Fibroblast of skin of left quadriceps (primary cell): ENCODE measurements at places on chromosomes 5 and 9.
A peak's percentile ranks its signal among the peaks of the same experiment; 100 is the strongest.

GRCh38 chr5:83925321-83925954, 204.8 kb upstream of the HAPLN1 start:
- peak; percentile 90 for DNase-seq

DNA sequence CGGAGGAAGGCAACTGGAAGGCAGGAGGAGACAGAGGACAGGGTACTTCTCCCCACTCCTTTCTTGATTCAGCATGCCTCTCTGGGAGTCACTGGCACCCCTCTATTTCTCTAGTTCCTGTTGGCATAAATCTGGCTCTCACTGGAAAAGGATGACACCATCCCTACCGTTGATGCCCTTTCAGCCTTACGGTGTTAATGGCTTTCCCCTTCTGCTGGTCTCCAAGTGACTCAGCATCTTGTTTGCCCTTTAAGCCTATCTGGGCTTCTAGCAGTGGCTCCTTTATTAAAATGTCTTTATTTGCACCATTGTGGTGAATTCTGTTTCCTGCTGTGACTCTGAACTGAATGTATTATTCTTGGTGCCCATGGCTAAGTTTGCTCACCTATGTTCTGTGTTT, 227.3 kb upstream of the GLRA1 start:
- DNase-seq: no peak

GRCh38 chr5:91170266-91170665, 212.9 kb downstream of the ARRDC3 start:
- no peak for DNase-seq

DNA sequence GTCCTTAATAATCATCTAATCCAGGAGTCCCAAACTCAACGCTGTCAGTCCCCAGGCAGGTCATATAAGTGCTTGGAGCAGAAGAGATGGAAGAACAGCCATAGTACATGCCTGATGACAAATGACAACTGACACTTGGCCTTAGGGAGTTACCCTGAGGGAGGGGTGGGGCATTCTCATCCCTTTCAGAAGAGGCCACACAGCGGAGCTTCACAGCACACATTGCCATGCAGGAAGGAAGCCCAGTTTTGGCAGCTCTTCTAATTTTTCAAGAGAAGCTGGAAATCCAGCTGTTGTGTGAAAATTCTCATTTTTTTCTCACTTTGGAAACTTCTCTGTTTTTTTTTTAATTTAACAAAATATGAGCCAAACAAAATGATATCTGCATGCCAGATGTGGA, 89.0 kb downstream of the ASTN2 start:
- no peak for DNase-seq

- no peak for DNase-seq
These were observed 224.3 kb downstream of the AOPEP start for GRCh38 chr9:94950579-94951323.

- DNase-seq: no peak
These were observed 500.1 kb downstream of the EFNA5 start for GRCh38 chr5:107170620-107171019.

DNA sequence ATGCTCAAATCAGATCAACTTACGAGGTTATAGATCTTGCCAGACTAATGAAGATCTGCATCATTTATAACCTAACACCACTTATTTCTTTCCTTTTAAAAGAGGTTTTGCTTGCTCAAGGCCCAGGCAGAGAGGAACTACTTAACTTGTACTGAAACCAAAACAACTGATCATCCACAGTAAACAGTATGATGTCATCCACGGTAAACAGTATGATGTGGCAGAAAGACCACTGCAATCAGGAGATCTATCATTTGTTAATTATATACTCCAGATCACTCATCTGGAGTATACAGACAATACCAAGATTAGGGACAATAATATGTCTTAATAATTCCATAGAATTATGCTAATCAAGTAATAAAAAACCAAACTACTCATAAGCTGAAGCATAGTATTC, 116.8 kb downstream of the ADAMTS6 start:
- DNase-seq: no peak

GRCh38 chr9:86721226-86721781, 226.0 kb downstream of the GAS1 start:
- DNase-seq: peak; percentile 44

- DNase-seq: no peak
These were observed 215.2 kb upstream of the SNX2 start for GRCh38 chr5:122559676-122560075.

- DNase-seq: no peak
These were observed 453.8 kb downstream of the SEMA5A start for GRCh38 chr5:9091896-9092662.

- no peak for DNase-seq
These were observed 4.5 kb upstream of the RPL26L1 start for GRCh38 chr5:172954751-172955159.

GRCh38 chr9:22343218-22343611, 103.4 kb upstream of the DMRTA1 start:
- DNase-seq: no peak

DNA sequence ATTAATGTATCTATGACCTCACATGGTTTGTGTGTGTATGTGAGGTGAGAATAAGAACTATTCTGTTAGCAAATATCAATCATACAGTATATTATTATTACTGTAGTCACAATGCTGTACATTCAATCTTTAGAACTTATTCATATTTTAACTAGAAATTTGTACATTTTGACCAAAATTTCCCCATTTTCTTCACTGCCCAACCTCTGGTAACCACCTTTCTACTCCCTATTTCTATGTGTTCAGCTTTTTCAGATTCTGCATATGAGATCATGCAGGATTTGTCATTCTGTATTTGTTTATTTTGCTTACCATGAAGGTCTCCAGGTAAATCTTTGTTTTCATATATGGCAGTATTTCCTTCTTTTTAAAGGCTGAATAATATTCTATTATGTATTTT, 607.9 kb downstream of the SLCO4C1 start:
- no peak for DNase-seq
